ENCODE measurements at places on chromosomes 7 and 10.

DNA sequence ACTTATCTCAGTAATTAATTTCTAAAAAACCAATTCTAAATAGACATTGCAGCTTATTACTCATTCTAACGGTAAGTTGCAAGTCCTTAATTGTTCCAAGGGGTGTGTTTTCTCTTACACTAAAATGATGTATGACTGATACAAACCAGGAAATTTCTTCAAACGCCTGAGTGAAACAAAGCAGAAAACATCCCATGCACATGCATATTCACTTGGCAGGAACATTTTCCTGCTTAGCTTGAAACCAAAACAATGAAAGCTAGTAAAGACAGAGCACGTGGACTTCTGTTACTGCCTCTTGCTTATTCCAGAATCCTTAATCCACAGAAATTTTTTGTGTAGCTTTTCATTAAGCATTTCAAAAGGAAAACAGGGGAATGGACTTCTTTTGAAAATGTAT is 187.7 kb downstream of the MTERF1 start:
- no peak for DNase-seq

GRCh38 chr10:25046641-25047040 is 30.2 kb downstream of the THNSL1 start:
- DNase-seq = no peak

GRCh38 chr10:66045859-66046258 is 880.0 kb upstream of the LRRTM3 start:
- no peak for DNase-seq

- no peak for DNase-seq
Measured at GRCh38 chr7:152544481-152544927, 108.7 kb upstream of the KMT2C start.

- no peak for DNase-seq
Measured at GRCh38 chr7:27201580-27202017, 1.7 kb upstream of the HOXA13 start.

All from vagina (tissue), 2 donors.